ENCODE measurements at places on chromosomes 2 and 18.

DNA sequence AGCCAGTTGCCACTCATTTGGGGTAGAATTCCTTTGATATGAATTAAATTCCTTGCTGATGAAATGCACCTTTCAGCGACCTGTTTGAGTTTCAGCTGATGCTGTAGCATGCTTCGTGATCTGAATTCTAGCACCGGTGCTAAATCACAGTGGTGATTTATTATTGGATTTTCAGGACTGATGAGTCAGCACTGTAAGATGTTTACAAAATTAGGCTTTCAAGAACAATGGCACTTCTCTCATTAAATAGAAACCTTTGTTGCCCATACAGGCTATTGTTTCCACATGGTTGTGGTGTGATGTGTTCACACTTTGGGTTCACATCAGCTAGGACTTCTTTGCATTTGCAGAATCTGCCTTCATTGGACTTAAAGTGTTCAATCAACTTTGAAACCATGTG is 687.7 kb downstream of the ARHGAP15 start:
- DNase-seq = no peak

DNA sequence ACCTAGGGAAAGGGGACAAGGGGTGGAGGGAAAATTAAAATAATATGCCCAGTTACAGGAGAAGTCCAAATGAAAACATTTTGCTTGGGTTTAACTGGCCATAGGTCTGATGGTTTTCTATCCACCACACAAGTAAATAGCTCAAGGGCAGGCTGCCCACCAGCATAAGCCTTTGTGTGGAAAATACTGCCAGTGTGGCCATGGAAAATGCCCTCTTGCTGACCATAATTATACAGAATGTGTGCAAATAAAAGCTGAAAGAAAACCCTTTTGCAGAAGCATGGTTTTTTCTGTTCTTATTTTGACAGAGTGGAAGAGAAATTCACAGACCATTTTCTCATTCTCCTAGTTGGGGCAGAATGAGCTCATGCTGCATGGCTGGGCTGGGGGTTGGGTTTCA is 111.3 kb upstream of the SIX2 start:
- no peak for DNase-seq

DNA sequence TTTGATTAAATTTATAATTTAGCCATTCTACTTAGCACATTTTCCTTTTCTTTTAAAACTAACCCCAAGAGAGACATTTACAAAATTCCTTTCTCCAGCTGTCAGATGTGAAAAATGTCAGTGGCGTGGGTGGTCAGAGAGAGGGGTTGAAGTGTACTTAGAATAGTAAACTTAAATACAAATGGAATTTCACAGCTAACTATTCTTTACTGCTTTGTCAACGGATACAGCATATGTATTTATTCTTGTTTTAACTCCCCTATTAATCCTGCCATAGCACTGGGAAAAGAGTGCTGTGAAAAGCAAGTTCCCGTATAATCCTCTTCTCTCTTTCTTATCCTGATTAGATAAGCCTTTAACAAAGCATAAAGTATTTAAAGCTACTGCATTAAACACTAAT is 191.4 kb upstream of the CHAC2 start:
- DNase-seq = no peak

GRCh38 chr2:135174810-135175093 is 122.7 kb downstream of the RAB3GAP1 start:
- DNase-seq = no peak

- no peak for DNase-seq
Observed at GRCh38 chr2:241570961-241571581, 12.5 kb downstream of the BOK start.

- no peak for DNase-seq
Observed at GRCh38 chr2:219976871-219977270, 349.4 kb downstream of the SLC4A3 start.
